ENCODE measurements at places on chromosomes 2 and 18. TPM values are rescaled to one million over a fixed set of nuclear protein-coding genes. Genes with fewer than 3 reads are reported as not detected.

The GALNT3 gene
- total RNA-seq, result 0.85 TPM

The CNTNAP5 gene
- total RNA-seq, result not detected

The HRH4 gene
- not detected for total RNA-seq

The FOXD4L1 gene
- 0.18 TPM for total RNA-seq

The UGT1A5 gene
- not detected for total RNA-seq

The KANSL1L gene
- total RNA-seq, result 14.0 TPM

The TIGD1 gene
- total RNA-seq, result 2.9 TPM
